Left kidney (tissue), 8 donors: ENCODE measurements at places on chromosomes 16 and 17. TPM values are rescaled to one million over a fixed set of nuclear protein-coding genes. Genes with fewer than 3 reads are reported as not detected.

CA7 gene
- 0.65 TPM for polyA plus RNA-seq

TBCD gene
- 76.4 TPM for polyA plus RNA-seq

ZFP3 gene
- polyA plus RNA-seq: 19.1 TPM

MCRIP2 gene
- polyA plus RNA-seq: 15.5 TPM

TNFRSF13B gene
- not detected for polyA plus RNA-seq

CACNA1G gene
- 7.9 TPM for polyA plus RNA-seq

EMP2 gene
- 21.2 TPM for polyA plus RNA-seq

CSH2 gene
- 0.20 TPM for polyA plus RNA-seq

DNAI2 gene
- polyA plus RNA-seq: 0.12 TPM

SDR42E1 gene
- polyA plus RNA-seq: 19.6 TPM

SDR42E2 gene
- polyA plus RNA-seq: 0.22 TPM

KRTAP9-4 gene
- not detected for polyA plus RNA-seq

MAPT gene
- polyA plus RNA-seq: 7.1 TPM

MYH13 gene
- polyA plus RNA-seq: 0.17 TPM

PMFBP1 gene
- polyA plus RNA-seq: 4.7 TPM

MAF gene
- 53.7 TPM for polyA plus RNA-seq

MYH3 gene
- 6.4 TPM for polyA plus RNA-seq

GSDMA gene
- polyA plus RNA-seq: 2.9 TPM

CLEC3A gene
- not detected for polyA plus RNA-seq

KRTAP2-3 gene
- not detected for polyA plus RNA-seq

TBC1D3I gene
- polyA plus RNA-seq: 0.57 TPM

MYH1 gene
- polyA plus RNA-seq: 0.05 TPM

OTOP2 gene
- not detected for polyA plus RNA-seq

BAIAP3 gene
- polyA plus RNA-seq: 4.6 TPM

TP53TG3D gene
- polyA plus RNA-seq: 0.68 TPM

MGAT5B gene
- polyA plus RNA-seq: 1.5 TPM

DHRS7C gene
- not detected for polyA plus RNA-seq

FSCN2 gene
- 1.7 TPM for polyA plus RNA-seq

SNAI3 gene
- 0.58 TPM for polyA plus RNA-seq

ELMO3 gene
- polyA plus RNA-seq: 4.7 TPM

KRT40 gene
- not detected for polyA plus RNA-seq

SARM1 gene
- polyA plus RNA-seq: 16.6 TPM

RPS6KB1 gene
- 51.1 TPM for polyA plus RNA-seq

LAT gene
- polyA plus RNA-seq: 8.1 TPM

C16orf96 gene
- 0.33 TPM for polyA plus RNA-seq

ITGA3 gene
- 97.3 TPM for polyA plus RNA-seq

ARHGAP44 gene
- 8.9 TPM for polyA plus RNA-seq

FOXF1 gene
- polyA plus RNA-seq: not detected

EVI2A gene
- 1.8 TPM for polyA plus RNA-seq

RNF222 gene
- 0.07 TPM for polyA plus RNA-seq

CBLN1 gene
- 0.32 TPM for polyA plus RNA-seq

KRTAP2-1 gene
- not detected for polyA plus RNA-seq

CFAP119 gene
- polyA plus RNA-seq: 8.8 TPM

JUP gene
- 163 TPM for polyA plus RNA-seq

G6PC1 gene
- 5.6 TPM for polyA plus RNA-seq

MMP28 gene
- polyA plus RNA-seq: 1.2 TPM

SRSF1 gene
- 451 TPM for polyA plus RNA-seq

TSPOAP1 gene
- polyA plus RNA-seq: 62.3 TPM

ATP6V0A1 gene
- polyA plus RNA-seq: 71.1 TPM
